ENCODE measurements at places on chromosomes 13 and 19. TPM values are rescaled to one million over a fixed set of nuclear protein-coding genes. Genes with fewer than 3 reads are reported as not detected.

GRCh38 chr13:29753618-29754472 is 96.6 kb downstream of the UBL3 start:
- no peak overlapping the region for H3K27ac ChIP-seq
- no peak overlapping the region for H3K4me3 ChIP-seq
- peaks cover 5% of the 10 kb centered on the region for H3K4me1 ChIP-seq
- H3K27me3 ChIP-seq: no peaks in the 10 kb centered on the region

DNA sequence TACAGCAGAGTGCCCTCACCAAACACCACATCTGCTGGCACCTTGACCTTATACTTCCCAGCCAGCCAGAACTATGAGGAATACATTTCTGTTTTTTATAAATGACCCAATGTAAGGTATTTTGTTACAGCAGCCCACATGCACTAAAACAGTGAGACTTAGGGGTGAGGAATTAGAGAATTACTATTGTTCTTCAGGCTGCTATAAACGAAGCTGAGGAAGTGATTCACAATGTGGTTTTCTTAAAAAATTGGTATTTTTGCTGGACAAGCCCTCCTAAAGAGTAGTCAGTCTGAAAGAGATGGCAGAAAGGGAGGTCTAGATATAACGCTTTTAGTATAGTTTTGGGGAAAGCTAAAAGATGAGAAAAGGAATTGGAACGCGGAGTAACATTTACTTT is 101.0 kb downstream of the SLITRK6 start:
- H3K36me3 ChIP-seq: no peaks in the 10 kb centered on the region
- no peak overlapping the region for H3K4me3 ChIP-seq
- no peak for DNase-seq
- H3K27me3 ChIP-seq: no peaks in the 10 kb centered on the region

Gene KASH5
- not detected for total RNA-seq

Gene ZNF844
- total RNA-seq: 10.9 TPM

Gene TEX29
- total RNA-seq: 0.36 TPM

Data from osteoblast (primary cell).